ENCODE measurements at places on chromosomes 6 and 20.

DNA sequence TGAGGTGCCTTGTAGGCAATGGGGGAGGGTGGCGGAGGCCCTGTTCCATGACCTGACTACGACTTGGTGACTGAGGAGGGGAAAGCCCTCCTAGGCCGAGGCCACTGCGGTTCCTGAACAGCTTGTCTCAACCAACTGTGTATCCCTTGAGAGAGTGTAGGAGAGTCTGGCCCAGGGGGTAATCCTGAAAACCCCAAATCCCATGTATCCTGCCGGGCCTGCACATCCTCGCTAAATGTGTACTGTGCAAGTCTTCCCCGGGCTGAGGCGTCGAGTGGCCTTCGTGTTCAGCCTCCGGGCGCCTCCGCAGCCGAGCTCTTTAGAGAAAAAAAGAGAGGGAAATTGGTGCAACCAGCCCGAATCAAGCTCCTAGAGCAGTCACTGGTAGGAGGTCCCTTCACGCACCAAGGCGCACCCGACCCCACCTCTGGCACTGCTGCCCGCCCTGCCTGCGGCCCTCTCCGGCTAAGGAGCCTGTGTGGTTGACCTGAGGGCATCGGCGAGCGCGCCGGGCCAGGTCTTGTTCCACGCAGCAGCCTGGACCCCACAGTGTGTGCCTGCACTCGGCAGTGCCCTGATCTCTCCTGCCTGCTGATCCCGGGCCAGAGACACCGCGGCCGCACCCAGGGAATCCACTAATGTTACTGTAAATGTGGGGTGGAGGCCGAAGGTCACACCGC is 7.3 kb downstream of the SIM1 start:
- DNase-seq: no peak

- DNase-seq: no peak
These were observed 30.8 kb downstream of the DIDO1 start for GRCh38 chr20:62895539-62895938.

DNA sequence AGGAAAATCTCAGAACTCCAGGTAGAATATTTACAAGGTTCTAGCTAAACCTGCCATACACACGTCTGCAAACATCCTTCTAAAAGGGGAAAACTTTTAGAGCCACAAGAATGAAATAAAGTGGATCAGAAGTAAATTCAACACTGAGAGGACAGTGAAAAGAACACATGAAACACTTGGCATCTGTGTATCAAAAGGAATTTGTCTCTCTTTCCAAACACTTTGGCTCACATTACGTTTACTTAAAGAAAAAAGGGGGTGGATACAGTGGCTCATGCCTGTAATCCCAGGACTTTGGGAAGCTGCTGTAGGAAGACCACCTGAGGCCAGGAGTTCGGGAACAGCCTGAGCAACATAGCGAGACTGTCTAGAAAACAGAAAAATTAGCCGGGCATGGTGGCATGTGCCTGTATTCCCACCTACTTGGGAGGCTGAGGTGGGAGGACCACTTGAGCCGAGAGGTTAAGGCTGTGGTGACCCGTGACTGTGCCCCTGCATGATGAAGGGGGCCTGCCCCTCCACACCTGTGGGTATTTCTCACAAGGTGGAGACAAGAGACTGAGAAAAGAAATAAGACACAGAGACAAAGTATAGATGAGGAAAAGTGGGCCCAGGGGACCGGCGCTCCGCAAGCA is 35.4 kb downstream of the NINL start:
- DNase-seq: no peak

GRCh38 chr20:46022411-46023147 is 6.4 kb upstream of the SLC12A5 start:
- peak; percentile 45 for DNase-seq

GRCh38 chr6:150735341-150735851 is 130.1 kb upstream of the MTHFD1L start:
- no peak for DNase-seq

GRCh38 chr20:60300374-60300773 is 342.2 kb downstream of the CDH26 start:
- no peak for DNase-seq

Data from stimulated activated CD8-positive, alpha-beta memory T cell treated with anti-CD3 and anti-CD28 coated beads, Interleukin-4, amount 100 ng/mL, for 4 hours (primary cell).